Cortex of kidney (tissue), 1 donor: ENCODE measurements at places on chromosomes 3 and 15.

GRCh38 chr3:150775001-150775599 is 12.1 kb upstream of the SIAH2 start:
- no peak for DNase-seq

- DNase-seq: no peak
These were observed 170.5 kb downstream of the KCNAB1 start for GRCh38 chr3:156290924-156291271.

DNA sequence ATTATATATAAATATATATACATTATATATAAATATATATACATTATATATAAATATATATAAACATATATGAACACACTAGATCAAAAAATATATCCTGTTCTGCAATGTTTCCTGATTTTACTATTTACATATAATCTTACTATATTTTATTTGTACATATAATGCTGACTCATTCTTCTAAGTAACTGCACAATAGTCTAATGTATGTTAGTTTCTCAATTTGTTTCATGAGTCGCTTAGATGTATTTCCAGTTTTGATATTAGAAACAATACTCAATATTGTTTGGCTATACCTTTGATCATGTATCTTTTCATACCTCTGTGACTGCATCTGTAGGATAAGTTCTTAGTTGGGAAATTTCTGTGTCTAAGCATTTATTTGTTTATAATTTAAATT is 669.9 kb upstream of the CCDC54 start:
- DNase-seq: no peak

DNA sequence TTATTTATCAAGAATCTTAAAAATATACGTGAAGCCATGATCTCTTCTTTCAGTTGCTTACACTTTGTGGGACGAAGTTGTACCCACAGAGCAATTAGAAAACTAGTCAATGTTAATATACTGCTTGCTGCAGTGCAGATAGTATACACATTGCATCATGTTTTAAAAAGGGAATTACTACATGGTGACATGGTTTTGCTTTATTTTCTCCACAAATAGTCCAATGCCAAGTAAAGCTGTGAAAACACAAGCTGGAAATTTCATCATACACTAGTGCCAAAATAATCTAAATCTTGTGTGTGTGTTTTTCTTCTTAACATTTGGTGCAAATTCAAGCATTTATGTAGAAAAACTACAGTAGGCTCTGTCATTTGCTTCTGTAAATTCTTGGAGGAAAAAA is 233.0 kb downstream of the EPHA3 start:
- no peak for DNase-seq

DNA sequence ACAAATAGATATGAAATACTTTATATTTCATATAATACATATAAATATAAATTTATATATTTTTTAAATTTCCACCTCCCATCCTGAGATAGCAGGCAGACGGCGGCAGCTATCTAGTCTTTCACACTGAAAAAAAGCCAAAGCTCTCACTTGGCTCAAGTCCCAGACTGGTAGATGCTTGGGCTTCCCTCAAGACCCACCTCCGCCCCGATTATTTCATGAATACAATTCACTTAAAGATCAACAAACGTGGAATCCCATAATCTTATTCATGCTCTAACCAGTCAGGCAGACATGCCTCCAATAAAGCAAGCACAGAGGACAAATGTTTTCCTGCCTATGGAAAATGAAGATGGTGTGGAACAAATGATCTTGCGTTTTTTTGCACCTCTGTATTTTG is 275.9 kb upstream of the NR2F2 start:
- no peak for DNase-seq

DNA sequence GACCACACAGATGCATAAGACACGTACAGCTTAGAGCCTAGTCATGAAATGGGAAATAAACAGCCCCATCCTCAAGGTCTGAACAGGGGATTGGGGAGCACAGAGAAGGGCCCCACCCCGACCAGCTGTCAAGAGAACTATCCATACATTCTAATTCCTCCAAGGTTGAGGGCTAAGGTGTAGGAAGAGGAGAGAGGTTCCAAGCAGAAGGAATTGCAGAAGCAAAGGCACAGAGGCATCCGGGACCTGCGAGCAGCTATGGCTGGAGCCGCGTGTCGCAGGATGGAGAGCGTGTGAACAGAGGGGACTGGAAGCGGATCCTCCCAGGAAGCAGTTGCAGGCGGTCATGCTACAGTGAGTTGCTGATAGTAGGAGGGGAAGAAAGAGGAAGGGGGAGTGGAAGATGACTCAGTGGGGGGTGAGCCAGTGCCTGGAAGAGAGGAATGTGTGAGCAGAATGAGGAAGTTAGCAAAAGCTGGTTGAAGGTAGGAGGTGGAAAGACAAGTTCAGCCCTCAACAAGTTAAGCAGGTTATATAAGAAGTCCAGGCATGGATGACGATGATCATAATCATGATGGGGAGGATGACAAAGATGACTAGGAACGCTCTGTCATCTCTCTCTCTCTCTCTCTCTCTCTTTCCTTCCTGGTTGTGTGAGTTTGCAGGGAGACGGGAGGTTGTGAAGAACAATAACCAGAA is 89.7 kb downstream of the LIPC start:
- DNase-seq: no peak
